B cell (primary cell): ENCODE measurements at places on chromosomes 12 and 14.
A peak's percentile ranks its signal among the peaks of the same experiment; 100 is the strongest.

DNA sequence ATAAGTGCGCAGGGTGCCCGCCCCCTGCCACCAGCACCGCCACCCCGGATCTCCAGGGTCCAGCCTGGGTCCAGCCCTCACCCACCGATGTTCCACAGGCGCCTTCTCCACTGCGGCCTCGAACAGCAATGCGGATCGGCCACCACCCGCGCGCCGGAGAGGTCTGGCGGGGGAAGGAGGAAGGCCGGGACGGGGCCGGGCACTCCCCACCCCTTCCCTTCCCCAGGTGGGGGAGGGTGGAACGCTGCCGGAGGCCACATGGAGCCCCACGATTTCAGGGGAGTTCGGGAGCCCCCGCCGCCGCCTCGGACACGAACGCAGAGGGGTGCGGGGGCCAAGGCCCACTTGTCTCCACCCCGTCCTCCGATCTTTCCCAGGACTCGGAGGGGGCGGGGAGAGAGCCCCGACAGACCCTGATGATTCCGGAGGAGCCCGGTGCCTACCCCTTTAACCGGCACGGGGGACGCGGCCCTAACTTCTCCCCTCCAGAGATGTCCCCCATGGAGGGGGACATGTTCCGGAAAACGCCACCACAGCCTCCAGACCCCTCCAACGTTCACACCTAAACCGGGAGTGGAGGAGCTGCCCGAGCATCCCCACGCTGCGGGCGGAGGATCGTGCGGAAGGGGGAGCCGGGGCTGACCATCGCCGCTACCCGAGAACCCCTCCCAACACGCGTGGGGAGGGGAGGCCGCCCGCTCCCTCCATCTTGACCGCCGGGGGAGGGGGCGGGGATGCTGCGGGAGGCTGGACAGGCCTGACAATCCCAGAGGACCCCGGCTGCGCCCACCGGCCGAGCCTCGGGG, 1.1 kb downstream of the ATXN2 start:
- DNase-seq, result peak; percentile 51

- no peak for DNase-seq
Observed at GRCh38 chr12:46451276-46452021, 78.9 kb upstream of the SLC38A2 start.

- no peak for DNase-seq
Observed at GRCh38 chr12:58395470-58395869, 454.1 kb downstream of the ATP23 start.

GRCh38 chr14:73728717-73729330, 14.6 kb upstream of the PNMA1 start:
- peak; percentile 86 for DNase-seq

- DNase-seq, result no peak
Observed at GRCh38 chr12:32089156-32089555, 17.5 kb upstream of the BICD1 start.

- no peak for DNase-seq
Observed at GRCh38 chr14:50741567-50741966, 73.5 kb upstream of the SAV1 start.

DNA sequence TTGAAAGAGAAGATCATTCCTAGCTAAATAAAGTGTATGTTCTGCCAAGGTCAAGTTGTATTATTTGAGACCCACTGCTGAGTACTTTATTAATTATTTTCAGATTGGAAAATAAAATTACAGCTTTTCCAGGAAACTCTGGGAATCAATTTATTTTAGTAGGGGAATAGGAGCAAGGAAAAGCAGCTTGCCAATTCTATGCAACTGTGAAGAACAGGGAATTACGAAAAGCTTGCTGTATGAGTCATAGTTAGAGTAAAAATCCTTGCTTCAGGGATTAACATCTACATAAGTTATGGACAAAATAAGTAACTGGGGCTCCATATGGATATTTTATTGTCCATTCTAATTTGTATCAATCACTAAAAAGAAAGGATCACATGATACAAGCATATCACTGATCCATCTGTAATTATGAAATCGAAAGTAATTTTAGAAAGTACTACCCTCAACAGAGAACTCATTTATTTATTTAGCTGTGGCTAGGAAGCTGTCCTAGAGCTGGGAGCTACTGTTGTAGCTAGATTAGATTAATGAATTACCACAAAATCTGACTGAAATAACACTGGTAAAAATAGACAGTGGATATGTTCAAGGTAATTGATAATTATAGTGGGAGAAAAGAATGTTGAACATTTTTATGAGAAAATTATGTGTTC, 303.5 kb upstream of the NPAS3 start:
- no peak for DNase-seq

- DNase-seq, result no peak
Observed at GRCh38 chr12:55612646-55613045, 24.0 kb upstream of the OR10P1 start.

GRCh38 chr14:38255408-38255672, 553 bp downstream of the CLEC14A start:
- no peak for DNase-seq

DNA sequence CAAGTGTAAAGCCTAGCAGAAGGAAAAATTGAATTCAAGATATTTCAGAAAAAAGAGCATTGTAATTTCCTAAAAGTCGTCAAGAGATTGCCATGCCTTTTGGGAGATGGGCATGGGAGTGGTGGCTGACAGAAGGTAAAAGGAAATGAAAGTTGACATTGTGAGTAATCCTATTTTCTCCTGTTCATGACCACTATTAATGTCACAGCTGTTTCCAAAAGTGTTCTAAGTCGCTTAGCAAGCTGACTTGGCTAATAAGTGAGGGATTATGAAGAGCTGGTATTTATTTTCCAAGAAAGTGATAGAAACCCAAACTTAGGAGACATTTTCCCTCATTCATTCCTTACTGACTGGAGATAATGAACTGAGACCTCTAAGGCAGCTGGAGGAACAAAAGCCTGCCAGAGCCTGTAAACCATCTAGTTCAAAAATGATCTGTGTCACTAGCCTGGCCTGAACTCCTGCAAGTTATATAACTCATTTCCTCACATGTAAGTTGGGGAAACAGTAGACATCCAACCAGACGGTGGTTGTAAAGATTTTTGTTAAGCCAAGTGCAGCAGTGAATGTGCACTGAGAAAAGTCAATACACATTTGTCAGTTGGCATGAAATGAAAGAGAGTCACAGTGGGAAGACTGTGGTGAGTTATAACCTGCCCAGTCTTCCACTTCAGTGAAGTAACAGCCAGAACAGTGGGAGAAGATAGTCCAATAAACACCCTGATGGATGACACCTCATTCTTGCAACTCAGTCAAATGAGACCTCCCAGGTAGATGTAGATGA, 75.8 kb downstream of the DIO2 start:
- no peak for DNase-seq

- DNase-seq, result no peak
Observed at GRCh38 chr14:102374264-102374663, 11.5 kb downstream of the TECPR2 start.

DNA sequence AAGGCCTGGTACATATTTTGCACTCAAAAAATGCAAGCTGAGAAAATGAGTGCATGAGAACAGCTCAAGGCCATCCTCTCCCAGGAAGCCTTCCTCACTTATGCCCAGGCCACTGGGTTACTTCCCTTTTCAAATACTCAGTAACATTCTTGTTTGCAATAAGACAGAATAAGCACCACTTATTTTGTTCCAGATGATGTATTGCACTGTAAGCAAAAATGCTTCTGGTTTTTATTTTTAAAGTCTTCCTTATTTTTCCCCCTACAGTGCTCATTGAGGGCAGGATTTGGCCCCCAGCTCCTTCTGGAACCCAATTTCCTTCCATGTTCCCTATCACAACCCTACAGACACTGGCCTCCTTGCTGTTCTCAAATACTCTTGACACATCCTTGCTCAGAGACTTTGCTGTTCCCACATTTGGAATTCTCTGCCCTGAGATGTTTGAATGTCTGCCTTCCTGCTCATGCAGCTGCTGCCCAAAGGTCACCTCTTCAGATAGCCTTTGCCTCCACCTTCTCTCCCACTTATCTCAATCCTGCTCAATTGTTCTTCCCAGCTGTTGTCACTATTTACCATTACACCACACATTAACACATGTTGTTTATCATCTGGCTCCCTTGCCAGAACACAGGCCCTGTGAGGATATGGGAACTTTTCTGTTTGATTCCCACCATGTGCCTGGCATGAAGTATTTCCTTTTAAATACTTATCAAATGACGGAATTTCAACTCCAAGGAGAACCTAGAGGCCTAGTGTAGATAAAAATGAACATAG, 49.9 kb downstream of the IFNG start:
- DNase-seq, result no peak

DNA sequence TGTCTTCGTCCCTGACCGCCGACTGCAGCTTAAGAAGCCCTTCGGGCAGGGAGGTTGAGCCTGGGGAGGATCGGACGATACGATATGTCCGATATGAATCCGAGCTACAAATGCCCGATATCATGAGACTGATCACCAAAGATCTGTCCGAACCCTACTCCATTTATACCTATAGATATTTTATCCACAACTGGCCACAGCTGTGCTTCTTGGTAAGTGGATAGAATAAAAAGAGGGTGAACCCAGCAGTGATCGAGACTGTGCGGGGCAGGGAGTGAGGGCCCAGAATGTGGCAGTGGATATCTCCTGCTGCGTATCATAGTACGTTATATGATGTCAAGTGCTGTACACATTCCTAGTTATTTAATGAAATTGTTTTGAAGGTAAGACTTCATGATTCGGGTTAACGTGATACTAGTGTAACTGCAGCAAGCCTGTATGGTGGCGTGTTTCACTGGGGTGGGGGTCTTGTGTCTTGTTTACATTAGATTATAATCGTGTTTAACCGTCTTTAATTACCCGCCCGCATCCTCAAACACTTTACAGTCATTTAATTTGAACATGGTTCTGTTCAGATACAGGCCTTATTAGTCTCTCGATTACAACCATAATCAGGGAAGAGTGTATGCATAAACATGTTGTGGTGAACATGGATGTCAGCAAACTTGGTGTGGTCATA, 1.3 kb downstream of the NAA30 start:
- DNase-seq, result no peak

GRCh38 chr12:79955561-79955960, 20.7 kb upstream of the PPP1R12A start:
- no peak for DNase-seq
